Germinal center (tissue), 1 donor: ENCODE measurements at places on chromosomes 12 and 14.
A peak's percentile ranks its signal among the peaks of the same experiment; 100 is the strongest.

GRCh38 chr14:101031186-101031585 lies 127.7 kb upstream of the RTL1 start:
- DNase-seq: no peak

GRCh38 chr14:26993556-26993955 lies 395.7 kb upstream of the NOVA1 start:
- DNase-seq: no peak

DNA sequence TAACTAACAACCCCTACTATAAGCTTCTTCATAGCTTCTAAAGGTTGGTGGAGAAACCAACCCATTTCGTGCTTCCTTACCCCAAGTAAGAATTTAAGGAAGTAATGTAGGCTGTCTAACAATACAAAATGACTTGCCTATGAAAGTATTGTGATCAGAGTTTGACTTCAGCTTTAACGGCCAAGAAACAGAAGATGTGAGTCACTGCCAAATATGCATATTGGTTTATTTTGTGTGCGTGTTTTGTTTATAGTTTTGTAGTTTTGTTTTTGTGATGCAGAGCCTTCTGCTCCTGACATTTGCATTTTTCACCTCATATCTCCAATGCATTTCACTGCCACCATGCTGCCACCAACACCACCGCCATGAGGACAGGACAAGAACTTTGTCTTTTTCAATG lies 146.0 kb downstream of the FBXL14 start:
- no peak for DNase-seq

- peak; percentile 53 for DNase-seq
Measured at GRCh38 chr12:89863493-89863938, 154.9 kb upstream of the ATP2B1 start.

- no peak for DNase-seq
Measured at GRCh38 chr12:115296613-115297198, 612.7 kb upstream of the TBX3 start.
